SJSA1 (cell line): ENCODE measurements at places on chromosomes 3 and 15. TPM values are rescaled to one million over a fixed set of nuclear protein-coding genes. Genes with fewer than 3 reads are reported as not detected.

Gene FRMD4B
- 1.3 and 13.7 TPM in 2 replicates for total RNA-seq

Gene TUSC7
- total RNA-seq, result not detected in 2 replicates

Gene NR2C2
- 17.8 and 30.2 TPM in 2 replicates for total RNA-seq

Gene HIGD1A
- 227 and 295 TPM in 2 replicates for total RNA-seq

DNA sequence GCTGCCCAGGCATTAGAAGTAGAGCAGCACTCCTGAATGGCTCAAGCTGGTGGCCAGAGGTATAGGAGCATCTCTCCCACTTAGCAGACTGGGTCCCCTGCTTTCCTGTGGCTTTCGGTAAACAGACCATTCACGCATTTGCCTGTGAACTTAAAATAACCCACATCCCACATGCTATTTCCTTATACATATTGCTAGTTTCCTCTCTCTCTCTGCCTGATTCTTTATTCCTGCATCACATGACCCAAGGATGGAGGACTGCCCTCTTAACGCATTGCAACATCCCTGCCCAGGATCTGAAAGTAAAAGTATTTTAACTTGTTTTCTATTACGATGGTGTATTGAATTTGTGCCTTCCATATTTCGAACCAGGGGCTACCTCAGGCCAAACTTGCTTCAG lies 43.4 kb upstream of the NLGN1 start:
- H3K27ac ChIP-seq, result no peak overlapping the region
- DNase-seq, result no peak
- H3K27me3 ChIP-seq, result no peaks in the 10 kb centered on the region
- H3K36me3 ChIP-seq, result no peaks in the 10 kb centered on the region

GRCh38 chr3:32703491-32703972 lies 18.5 kb downstream of the CNOT10 start:
- DNase-seq, result no peak
- no peak overlapping the region for H3K27ac ChIP-seq
- H3K4me1 ChIP-seq, result peaks cover 4% of the 10 kb centered on the region; the same call in 1 of the 2 replicates
- H3K36me3 ChIP-seq, result peaks cover 3% of the 10 kb centered on the region; the same call in 1 of the 2 replicates

- H3K4me3 ChIP-seq, result no peak overlapping the region
- H3K36me3 ChIP-seq, result no peaks in the 10 kb centered on the region
- H3K4me1 ChIP-seq, result no peaks in the 10 kb centered on the region; the same call in 1 of the 2 replicates
- DNase-seq, result no peak
- no peak overlapping the region for H3K27ac ChIP-seq
Measured at GRCh38 chr15:29904757-29905417, 82.6 kb upstream of the TJP1 start.
